NCI-H460 (cell line): ENCODE measurements at places on chromosomes 3 and 15. TPM values are rescaled to one million over a fixed set of nuclear protein-coding genes. Genes with fewer than 3 reads are reported as not detected.

SAMD7 gene
- total RNA-seq, result not detected in 2 replicates

EPHA6 gene
- total RNA-seq, result 0.20 TPM in 1 of 2 replicates, not detected in the other

LRRC3B gene
- not detected in 2 replicates for total RNA-seq

DUOXA2 gene
- not detected in 2 replicates for total RNA-seq

UMPS gene
- 18.0 and 23.3 TPM in 2 replicates for total RNA-seq

CNBP gene
- total RNA-seq, result 341 and 344 TPM in 2 replicates

ATP13A4 gene
- not detected in 2 replicates for total RNA-seq

KNL1 gene
- total RNA-seq, result 24.8 and 25.2 TPM in 2 replicates

GRCh38 chr3:57464011-57464410 is 80.1 kb downstream of the DNAH12 start:
- no peak for DNase-seq

DNA sequence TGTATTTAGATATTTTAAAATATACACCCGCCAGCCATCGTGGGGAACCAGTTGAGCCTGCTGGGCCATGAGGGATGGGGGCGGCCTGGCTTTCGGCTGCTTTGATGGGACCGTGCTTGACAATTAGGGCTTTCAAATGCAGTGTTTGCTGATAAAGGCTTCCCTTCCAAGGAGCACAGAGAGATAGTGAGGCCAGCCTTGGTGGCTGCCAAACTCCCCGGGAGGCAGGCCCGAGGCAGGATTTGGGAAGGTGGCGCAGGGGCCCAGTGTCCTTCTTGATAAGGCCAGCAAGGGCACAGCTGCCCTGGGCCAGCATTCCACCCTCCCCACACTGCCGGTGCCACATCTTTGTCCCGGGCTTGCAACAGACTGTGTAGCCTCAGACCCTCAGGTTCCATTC is 75.6 kb downstream of the LINGO1 start:
- no peak for DNase-seq

GRCh38 chr3:182814419-182815062 is 21.2 kb downstream of the ATP11B start:
- no peak for DNase-seq

- no peak for DNase-seq
Observed at GRCh38 chr15:79041601-79042168, 48.9 kb downstream of the RASGRF1 start.

DNA sequence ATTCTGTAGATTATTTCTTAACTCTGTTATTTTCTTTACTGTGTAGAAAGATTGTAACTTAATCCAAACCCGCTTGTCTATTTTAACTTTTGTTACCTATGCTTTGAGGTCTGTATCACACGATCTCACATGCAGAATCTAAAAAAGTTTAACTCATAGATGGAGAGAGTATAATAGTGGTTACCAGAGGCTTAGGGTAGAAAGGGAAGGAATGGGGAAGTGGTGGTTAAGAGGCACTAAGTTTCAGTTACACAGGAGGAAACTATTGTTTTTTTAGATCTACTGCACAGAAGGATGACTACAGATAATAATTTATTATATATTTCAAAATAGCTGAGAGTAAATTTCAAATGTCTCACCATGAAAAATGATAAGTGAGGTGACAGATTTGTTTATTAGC is 515.2 kb downstream of the RSL24D1 start:
- no peak for DNase-seq

DNA sequence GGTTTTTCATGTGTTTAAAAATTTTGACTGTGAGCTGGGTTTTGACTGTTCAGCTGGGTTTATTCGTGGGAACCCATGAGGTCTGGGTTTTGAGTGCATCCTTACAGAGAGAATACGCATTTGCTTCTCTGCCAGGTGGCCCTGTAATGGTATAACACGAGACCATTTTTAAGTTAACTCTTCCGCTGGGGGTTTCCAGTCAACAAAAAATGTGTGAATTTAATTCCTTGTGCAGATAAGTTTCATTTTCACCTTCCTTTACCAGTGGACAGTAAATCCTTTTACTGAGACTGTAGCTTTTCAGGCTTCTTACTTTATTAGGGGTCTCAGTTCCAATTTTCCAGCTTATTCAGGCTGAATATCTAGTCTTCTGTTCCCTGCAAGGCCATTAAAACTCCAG is 149.6 kb downstream of the OPA1 start:
- DNase-seq, result no peak

DNA sequence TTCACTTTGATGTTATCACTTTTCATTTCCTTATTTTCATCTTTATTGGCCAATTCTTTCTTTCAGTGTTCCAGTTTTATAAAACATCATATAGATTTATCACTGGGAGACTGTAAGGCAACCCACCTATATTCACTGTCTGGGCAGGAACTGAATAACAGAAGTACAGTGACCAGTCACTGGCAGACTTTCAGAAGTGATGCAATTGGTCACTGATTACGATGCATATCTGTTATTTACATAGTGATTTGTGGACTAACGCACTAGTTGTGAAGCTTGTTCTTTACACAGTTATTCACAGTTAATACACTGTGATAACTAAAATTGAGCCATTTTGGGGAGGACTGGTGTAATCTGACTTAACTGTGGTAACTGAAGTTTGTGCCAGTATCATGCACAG is 190.2 kb upstream of the DPH6 start:
- DNase-seq, result no peak

- DNase-seq, result no peak
Observed at GRCh38 chr3:192805711-192806110, 78.4 kb upstream of the FGF12 start.

DNA sequence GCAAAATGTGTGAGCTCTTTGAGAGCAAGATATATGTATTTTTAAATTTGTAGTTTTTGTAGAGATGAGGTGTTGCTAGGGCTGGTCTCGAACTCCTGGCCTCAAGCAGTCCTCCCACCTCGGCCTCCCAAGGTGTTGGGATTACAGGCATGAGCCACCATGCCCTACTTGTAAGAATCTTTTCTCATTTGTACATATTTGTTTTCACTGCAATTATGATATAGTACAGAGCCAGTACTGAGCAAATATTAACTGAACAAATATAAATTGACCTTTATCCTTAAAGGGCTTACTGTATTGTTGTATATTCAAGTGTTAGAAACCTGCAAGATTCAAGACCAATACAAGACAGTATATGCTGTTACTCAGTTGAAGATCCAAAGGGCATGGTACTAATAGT is 53.4 kb downstream of the GTF2E1 start:
- no peak for DNase-seq

DNA sequence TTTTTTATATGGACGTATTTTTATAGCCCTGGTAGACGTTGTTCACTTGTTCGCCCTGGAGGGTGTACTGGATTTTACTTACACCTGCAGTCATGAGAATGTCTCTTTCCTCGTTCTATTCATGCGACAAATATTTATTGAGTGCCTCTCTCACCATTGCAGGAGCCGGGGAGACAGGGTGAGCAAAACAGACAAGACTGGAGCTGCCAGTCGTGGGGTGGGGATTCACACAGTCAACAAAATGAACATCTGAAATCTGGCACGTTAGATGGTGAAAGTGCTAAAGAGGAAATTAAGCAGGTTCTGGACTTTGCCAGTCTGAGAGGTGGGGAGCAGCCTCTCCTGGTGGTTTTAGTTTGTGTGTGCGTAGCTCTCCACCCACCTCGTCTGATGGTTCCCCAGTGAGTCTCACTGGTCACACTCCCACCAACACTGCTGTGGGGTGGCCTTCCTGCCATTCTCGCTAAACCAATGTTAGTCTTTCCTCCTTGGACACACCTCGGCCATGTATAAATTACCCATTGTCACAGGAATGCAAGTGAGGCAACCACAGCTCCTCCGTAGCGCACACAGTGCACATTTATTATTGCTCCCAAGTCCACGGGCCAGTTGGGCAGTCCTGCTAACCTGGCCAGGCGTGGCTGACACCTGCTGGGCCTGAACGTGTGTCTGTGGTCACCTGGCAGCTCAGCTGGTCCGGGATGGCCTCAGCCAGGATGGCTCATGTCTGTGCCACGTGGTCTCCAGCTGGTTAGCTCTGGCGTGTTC is 31.5 kb downstream of the FBLN2 start:
- no peak for DNase-seq

GRCh38 chr15:77418966-77419835 is 703 bp downstream of the PEAK1 start:
- no peak for DNase-seq

DNA sequence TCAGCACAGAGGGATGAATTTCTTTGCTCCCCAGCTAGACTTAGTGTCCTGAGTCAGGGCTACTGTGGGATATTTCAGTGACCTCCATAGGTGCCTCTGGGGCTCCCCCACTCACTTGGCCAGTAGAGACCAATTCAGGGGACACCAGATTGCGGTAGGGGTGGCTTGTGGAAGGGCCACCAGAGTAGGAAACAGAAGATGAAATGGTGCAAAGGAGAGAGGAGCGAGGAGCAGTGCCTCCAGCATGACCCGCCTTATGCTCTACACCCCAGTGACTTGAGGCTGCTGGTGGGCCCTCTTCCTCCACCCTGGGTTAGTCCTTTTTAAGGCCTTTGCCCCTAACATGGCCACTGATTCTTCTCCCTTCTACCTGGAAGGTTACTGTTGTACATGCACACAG is 2.5 kb downstream of the AEN start:
- DNase-seq, result no peak

- DNase-seq, result no peak
Observed at GRCh38 chr3:10614168-10614567, 108.8 kb upstream of the ATP2B2 start.

DNA sequence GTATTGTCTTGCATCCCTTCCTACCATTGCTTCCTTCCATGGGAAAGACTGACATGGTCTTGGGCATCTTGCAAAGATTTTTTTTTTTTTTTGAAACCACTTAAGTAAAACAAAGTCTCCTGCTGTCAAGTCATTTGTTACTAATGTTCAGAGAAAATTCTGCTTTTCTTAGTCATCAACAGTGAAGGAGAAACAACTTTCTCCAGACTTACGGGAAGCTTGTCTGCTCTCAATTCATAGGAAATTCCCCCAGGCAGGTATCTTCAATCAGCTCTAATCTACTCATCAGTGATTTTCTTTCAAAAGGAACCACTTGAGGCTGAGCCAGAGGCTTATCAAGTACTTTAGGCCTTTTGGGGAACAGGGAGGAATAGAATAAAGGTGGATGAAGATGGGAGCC is 15.9 kb upstream of the DRD3 start:
- no peak for DNase-seq
